Cerebellum (tissue), 4 donors: ENCODE measurements at places on chromosomes 6 and 20. TPM values are rescaled to one million over a fixed set of nuclear protein-coding genes. Genes with fewer than 3 reads are reported as not detected.

DNA sequence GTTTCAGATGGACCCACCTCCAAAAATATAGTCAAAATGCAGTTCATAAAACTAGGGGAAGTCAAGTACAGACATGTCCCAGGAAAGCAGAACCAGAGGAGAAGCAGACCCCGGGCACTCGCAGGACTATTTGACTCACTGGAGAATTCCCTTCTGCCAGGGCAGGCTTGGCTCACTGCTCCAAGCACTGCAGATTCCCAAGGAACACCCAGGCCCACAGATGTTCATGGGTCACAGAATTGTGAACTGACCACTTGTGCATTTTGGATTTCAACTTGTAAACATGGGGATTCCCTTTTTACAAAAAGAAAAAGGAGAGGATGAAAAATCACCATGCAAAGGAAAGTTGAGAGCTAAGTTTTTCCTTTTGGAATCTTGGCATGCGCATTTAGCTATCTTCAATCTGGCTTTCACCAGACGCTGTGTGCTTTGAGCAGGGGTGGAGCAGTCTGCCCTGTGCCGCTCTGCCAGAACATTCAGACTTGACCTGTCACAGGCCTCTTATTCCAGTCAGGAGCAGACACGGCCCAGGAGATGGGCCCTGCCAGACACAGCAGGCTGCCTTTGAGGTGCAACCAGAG lies 237.5 kb upstream of the TAB2 start:
- DNase-seq, result no peak

DNA sequence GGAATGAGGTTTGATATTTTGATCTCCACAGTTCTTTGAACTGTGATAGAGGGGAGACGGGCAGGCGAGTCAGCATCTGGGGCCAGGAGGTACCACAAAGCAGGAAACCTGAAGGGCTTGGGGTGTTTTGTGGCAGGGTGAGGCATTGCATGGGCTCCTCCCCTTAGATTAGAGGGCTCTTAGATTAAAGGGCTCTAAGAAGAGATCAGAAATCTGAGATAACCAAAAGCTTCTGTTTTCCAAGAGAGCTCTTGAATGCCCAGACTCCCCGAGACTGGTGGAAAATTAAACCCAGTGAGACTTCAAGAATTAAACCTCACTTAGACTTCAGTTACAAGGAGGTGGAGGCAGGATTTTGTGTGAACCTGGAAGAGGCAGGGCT lies 2.4 kb upstream of the GPX5 start:
- no peak for DNase-seq

PXDC1 gene
- 17.6 TPM for total RNA-seq

DNA sequence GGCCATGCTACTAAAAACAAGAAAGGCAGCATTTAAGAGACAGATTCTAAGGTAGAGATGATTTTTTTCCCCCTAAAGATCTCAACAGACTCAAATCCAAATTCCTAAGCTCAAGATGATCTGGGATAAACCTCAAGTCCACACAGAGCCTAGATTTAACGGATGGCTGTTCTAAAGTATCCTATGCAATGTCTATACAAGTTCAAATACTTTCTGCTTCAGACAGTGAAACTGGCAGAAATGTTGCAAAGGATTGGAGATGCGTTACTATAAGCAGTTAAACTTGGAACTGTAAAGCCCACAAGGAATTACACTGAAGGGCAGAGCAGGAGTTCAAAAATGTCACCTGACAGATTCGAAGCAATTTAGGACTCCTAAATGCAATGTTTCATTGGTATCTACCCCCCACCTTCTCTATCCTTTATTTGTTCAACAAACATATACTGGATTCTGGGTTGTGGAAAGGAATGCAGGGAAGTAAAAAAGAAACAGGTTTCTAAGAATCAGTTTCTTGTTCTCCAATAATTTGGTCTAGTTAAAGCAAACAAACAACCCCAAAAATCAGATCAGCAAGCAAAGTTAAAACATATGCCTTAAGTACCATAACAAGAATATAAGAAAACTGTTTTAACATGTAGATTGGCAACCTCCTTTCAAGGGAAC lies 1.6 kb downstream of the DNAAF9 start:
- no peak for DNase-seq

DNA sequence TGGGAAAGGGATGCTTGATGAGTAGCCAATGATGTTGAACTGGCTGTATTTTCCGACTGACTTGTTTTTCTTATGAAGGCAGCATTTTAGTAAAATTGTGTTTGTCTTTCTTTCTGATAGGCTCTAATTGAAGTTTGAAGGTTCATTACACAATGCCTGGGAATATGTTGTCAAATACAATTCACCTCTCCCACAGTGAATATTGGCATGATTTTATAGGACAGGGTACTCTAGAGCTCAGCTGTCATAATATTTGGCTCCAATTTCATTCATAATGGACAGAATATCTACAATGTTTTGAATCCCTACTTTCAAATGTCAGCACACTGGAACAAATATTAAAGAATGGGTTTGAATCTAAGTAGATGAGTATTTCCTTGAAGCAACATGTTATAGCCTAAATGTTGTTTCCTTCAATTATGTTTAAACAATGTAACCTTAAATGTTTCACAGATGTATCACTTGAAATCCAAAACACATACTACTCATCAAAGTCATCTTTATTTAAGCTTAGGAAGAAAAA lies 81.4 kb downstream of the LAMA2 start:
- no peak for DNase-seq

GRCh38 chr6:57123111-57123510 lies 33.1 kb downstream of the ZNF451 start:
- DNase-seq, result no peak

DNA sequence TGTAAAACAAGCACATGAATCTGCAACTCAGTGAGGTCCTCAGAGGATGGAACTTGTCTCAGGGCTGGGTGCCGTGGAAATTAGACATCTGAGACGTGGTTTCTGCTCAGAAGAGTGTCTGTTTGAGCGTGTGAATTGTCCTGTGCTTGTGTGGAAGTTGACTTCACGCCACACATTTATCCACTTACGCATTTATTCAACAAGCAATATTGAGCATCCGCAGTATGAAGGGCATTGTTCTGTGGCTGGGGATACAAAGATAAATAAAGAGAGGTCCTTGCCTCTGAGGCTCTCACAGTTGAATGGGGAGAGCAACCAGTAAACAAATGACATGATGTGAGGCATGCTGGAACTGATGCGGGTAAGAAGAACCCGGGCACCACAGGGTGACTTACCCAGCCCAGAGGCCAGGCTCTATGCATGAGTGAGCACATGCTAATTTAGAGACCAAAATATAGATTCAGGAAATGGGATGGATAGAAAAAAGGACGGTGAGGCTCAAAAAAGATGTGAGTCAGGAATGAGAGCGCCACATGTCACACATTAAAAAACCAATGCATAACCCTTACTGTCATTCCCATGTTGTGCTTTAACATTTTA lies 60.4 kb downstream of the SOBP start:
- DNase-seq, result no peak

- no peak for DNase-seq
Measured at GRCh38 chr6:36928547-36928918, 26.0 kb upstream of the PI16 start.
